ENCODE measurements at places on chromosomes 4 and X.
A peak's percentile ranks its signal among the peaks of the same experiment; 100 is the strongest.

GRCh38 chr4:17027495-17027894, 129.1 kb upstream of the LDB2 start:
- DNase-seq = no peak

DNA sequence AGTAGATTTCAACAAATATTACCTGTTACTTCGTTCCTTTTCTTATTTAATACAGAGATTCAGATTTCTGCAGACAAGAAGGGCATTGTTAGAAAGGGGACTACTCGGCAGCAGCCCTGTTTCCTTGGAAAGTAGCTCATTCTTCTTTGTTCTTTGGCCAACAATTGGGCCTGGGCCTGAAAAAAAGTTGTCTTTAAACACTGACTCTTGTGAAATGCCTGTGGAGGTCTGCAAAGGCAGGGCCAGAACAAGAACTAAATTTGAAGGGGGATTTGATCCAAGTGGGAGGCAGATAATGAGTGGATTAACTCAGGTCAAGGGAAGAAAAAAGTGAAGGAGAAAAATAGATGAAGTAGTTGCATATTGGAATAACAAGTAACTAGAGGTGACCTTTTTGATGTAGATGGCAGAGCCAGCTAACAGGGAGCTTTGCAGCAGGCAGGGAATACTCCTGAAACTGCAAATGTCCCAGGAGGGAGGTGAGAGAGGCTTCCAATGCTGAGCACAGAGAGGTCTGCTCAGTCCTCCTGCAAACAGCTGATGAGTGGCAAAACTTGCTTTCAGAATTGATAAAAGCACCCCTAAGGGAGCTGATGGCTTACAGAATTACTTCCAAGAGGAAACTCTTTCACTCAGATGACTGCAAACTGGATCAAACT, 393.2 kb upstream of the HS3ST1 start:
- no peak for DNase-seq

DNA sequence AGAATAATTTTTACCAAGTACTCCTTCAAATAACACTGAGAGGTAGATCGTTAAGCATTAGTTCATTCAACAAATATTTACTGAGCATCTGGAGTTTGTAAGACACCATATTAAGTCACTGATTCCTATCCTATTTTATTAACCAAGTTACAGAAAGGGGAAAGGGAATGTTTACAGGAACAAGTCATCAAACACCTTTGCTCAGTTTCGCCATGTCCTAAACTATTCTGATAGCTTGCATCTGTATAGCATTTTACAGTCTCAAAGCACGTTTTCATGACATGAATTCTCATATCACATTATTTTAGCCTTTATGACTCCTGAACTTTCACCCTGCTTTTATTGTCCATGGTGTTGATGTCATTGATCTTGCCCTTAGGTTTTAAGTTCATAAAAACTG, 89.2 kb downstream of the AREG start:
- DNase-seq = no peak

DNA sequence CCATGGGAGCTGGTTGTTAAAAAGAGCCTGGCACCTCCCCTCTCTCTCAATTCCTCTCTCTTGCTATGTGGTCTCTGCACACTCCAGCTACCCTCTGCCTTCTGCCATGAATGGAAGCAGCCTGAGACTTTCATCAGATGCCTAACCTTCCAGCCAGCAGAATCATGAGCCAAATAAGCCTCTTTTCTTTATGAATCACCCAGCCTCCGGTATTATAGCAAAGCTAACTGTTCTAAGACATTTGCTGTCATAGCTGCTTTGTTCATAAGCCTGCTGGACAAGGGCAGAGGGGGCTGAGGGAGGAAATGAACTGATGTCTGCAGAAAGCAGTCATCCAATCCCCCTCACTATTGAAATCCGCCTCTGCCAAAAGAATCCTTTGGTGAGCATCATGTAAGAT, 196.7 kb downstream of the ZNF330 start:
- DNase-seq = no peak

- DNase-seq = no peak
Measured at GRCh38 chrX:37677765-37678164, 7.8 kb upstream of the XK start.

DNA sequence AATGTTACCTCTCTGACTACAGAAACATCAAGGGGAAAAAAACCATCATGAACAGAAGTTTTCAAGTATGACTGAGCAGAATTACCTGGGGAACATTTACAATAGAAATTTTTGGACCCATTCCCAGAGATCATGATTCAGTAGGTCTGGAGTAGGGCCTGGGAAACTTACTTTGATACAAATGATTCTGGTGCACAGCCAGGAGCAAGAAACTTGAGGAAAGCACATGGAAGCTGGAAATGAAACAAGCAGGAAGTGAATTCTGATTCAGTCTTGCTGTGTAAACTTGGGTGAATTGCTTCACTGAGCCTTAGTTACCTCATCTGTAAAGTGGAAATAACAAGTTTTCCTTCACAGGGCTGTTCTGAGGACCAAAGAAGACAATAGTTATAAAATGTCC, 192.5 kb upstream of the TAPT1 start:
- DNase-seq = no peak

DNA sequence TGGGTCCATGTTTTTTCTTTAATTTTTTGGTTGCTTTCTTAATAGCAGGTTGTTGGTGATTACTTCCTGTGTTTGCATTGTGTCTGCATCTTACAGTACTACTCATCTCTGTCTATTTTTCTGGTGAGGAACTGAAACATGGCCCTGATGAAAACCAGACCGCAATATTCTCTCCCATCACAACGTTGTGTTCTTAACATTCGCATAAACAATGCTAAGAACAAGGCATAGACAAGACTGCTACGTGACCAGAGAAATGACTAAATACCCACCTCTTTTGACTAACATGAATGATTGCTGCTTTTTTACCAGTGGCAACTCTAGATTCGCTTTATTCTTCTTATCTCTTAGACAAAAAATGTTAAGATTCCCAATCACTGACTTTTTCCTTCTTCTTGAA, 179.1 kb downstream of the GC start:
- DNase-seq = no peak

- no peak for DNase-seq
Measured at GRCh38 chr4:149112109-149112508, 669.9 kb upstream of the NR3C2 start.

- DNase-seq = no peak
Measured at GRCh38 chr4:109131559-109131958, 170.9 kb downstream of the COL25A1 start.

GRCh38 chrX:100316987-100317386, 93.1 kb downstream of the PCDH19 start:
- peak; percentile 12 for DNase-seq

GRCh38 chr4:108355902-108356535, 187.3 kb upstream of the LEF1 start:
- no peak for DNase-seq

GRCh38 chr4:142813388-142813787, 32.7 kb downstream of the INPP4B start:
- DNase-seq = no peak

- no peak for DNase-seq
Measured at GRCh38 chr4:140326395-140326993, 47.0 kb upstream of the SCOC start.

- peak; percentile 71 for DNase-seq
Measured at GRCh38 chr4:52957220-52957686, 95.1 kb downstream of the RASL11B start.

DNA sequence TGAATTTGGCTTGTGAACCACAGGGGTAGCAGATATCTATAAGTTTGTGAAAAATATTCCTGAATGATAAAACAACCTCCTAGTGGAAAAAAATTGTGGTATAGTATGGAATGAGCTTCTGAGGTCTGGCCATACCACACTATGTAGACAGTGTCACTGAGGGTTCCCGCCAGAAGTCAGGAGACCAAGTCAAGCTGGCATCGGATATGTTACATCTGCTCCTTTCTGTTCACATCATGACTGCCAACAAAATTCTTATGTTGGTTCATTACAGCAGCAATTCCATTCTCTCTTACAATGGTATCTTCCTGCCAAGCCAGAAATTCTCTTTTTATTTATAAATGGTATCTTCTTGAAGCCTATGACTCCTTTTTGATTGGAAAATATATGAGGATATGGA, 273.0 kb downstream of the PPP3CA start:
- DNase-seq = no peak

- peak; percentile 7 for DNase-seq
Measured at GRCh38 chr4:2604614-2605013, 68.2 kb downstream of the FAM193A start.

- DNase-seq = peak; percentile 49
Measured at GRCh38 chr4:99946356-99947189, at the start of gene DNAJB14. Gene DNAJB14 (minus strand): TSS chr4:99946618. CDS start chr4:99946571, 47 bp downstream.

DNA sequence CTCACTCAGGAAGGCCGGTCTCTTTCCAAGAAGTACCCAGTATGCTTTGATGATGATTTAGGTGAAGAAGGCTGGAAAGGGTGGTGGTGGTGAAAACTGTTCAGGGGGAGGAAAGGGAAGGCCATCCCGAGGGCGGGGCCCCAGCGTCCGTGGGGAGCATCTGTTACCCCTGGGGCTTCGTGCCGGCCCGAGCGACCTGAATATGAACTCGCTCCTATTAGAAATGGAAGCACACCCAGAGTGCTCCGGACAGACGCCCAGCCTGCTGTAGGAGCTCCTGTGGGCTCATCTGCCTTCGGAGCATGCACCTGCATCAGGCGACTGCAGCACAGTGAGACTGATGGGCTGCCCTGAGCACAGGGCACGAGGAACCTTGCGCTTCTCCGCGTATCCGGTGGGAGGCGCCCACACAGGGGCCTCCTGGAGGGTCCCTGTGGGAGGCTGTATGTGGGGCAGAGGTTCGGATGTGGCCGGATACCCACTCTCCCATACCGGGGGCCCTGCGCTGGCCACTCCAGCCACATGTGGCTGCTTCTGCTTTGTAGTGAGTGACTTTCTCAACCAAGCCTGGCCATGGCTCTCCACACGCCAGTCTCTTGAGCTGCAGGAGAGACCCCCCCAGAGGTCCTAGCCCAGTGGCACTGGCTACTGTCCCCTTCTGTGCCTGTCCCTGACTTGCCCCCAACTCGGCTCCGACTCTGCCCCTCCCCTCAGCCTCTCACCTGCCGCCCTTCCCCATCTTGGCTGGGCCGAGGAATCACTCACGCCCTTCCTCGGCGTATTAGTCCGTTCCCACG, 36.7 kb downstream of the FGFRL1 start:
- DNase-seq = no peak

DNA sequence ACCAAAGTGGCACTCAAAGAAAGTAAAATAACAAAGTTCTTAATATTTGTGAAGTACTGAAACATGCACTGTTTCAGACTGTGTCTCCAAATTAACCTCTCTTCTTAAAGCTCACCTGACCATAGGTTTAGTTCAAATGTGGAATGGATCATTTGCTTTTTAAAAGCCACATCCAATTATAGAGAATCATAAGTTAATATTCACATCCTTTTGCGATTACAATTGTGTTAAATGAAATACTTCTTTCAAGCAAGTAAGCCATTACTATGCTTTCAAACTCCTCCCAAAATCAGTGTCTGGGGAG, 95.3 kb upstream of the PTPN13 start:
- DNase-seq = no peak

DNA sequence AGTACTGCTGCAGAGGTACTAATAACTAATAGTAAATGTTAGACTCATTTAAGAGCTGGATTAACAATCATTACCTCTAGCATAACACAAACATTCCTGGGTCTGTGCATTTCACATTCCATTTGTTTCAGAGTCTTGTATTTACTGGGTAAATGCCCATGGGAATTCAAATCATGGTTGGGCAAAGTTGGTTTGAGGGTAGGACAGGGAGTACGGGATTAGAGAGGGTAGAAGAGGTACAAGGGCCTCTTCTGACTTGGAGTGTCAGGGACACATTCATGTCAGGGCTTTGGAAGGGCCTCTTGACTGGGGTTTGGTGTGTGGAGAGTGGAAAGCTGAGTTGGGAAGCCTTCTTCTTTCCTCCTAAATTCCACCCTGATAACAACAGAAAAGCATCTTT, 65.9 kb downstream of the WWC2 start:
- no peak for DNase-seq

- DNase-seq = no peak
Measured at GRCh38 chr4:37627263-37627662, 58.9 kb downstream of the RELL1 start.
